Stimulated activated CD4-positive, alpha-beta T cell treated with anti-CD3 and anti-CD28 coated beads, Interleukin-4, amount 100 ng/mL, for 48 hours (primary cell): ENCODE measurements at places on chromosomes 7 and 10.

- DNase-seq, result no peak
These were observed 5.6 kb downstream of the POR start for GRCh38 chr7:75920431-75921161.

- DNase-seq, result no peak
These were observed 1.7 kb upstream of the IGFBP3 start for GRCh38 chr7:45922810-45923209.

DNA sequence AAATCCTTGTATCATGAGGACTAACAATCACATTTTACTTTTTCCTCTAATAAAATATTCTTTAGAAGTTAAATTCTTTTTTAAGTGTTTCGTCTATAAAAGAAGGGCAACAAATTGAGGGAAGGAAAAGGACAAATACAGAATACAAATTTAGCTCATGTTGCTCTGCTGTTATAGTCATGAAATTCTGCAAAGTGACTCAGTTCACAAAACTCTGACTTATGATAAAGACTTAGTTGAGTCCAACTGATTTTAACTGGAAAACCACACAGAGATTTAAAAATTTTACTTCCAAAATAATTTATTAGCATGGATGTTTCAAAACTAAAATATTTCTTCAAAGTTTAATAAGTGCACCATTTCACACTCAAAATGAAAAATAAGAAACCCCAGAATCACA lies 75.0 kb upstream of the GPR22 start:
- DNase-seq, result no peak

GRCh38 chr7:137846549-137846826 lies 286 bp downstream of the DGKI start:
- DNase-seq, result no peak

DNA sequence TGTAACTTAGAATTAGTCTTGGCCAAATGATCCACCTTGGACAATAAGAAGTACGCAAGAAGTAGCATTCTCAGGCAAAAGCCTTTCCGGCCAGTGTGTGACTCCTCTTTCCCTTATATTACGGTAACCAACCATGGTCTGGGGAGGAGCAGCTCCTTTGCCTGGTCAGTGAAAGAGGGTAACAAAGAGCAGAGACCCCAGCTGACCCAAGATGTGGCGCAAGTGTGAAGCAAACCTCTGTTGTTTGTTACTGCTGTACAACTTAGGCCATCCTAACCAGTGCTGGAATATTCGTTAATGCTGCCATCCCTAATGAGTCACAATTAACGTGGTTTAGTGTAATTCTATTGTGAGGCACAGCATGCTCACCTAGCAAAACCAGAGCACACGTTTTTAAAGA lies 44.0 kb downstream of the HIPK2 start:
- DNase-seq, result no peak

GRCh38 chr10:122343135-122343800 lies 31.2 kb upstream of the PLEKHA1 start:
- no peak for DNase-seq
